IPS-NIHi11 (cell line): ENCODE measurements at places on chromosomes 12 and 14.
A peak's percentile ranks its signal among the peaks of the same experiment; 100 is the strongest.

DNA sequence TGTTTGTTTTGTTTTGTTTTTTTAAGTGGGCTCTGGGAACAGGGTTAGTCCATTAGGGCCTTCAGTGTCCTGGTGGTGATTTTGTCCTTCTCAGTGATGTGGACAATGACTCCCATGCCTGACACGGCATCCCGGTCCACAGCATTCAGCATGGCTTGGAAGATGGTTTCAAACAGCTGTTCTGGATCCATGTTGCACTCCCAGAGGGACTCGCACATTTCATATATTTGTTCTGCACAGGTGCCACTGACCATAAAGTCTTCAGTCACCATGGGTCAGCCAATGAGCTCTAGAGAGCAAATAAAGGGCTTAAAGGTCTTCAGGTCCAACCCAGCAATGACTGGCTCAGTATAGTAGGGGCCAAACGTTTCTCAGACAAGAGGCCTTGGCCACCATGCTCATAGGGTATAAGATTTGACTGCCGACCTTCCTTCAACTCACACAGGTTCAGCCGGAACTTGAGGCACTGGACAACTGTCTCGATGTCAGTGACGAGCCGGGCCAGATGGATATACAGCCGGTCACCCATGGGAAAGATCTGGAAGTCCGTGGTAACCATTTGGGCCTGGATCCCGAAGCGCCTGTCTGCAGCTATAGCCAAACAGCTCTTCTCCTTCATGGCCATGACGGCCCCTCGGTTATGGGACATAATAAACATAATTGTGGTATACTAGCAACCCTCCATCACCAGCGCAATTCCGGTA, 18.0 kb downstream of the OR10P1 start:
- no peak for DNase-seq

DNA sequence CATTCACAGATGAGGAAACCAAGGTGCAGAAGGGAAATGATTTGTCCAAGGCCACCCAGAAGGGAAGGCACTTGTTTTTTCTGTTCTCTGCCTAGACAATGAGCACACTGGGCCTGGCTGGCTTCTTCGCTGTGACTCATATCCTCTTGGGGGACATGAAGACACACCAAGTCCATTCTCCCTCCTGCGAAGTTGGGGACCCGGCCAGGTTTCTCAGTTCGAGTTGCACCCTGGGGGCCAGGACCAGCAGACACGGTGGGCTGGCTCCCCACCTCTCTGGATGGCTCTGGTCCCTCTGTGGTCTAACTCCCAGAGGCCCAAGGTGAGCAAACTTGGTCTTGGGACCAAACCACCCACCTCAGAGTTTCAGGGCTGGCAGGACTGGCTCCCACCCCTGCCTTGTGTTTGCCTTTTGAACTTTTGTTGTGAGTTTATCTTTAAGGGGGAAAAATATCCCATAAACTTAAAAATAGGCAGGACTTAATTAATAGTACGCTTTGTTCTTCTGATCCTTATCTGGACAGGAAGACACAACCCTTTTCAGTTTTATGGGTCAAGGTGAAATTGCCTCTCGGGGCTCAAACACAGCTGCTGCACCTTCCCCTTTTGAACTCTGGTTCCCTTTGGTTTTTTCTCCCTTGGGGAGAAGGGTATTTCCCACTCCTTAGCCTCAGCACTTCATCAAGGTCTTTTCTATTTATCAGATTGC, 9.0 kb upstream of the MLEC start:
- no peak for DNase-seq

- peak; percentile 94 for DNase-seq
These were observed 20.3 kb downstream of the RHOF start for GRCh38 chr12:121773011-121773777.

DNA sequence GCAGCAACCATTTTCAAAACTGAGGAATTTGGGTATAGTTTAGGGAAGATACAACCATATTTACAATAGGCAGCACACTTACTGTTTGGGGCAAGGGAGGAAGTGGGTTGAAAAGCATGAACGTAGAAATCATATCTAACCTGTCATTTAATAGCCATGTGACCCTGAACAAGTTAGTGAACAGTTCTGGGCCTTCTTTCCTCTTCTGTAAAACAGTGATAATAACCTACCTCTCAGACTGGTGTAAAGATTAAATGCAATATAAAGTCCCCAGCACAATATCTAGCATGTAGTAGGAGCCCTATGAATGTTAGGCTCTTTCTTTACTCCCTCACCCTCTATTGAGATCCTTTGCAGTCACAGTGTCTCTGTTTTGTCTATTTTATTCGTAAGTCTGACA, 33.5 kb downstream of the A2ML1 start:
- no peak for DNase-seq

- no peak for DNase-seq
These were observed 42.4 kb downstream of the PDE3A start for GRCh38 chr12:20410734-20411133.

DNA sequence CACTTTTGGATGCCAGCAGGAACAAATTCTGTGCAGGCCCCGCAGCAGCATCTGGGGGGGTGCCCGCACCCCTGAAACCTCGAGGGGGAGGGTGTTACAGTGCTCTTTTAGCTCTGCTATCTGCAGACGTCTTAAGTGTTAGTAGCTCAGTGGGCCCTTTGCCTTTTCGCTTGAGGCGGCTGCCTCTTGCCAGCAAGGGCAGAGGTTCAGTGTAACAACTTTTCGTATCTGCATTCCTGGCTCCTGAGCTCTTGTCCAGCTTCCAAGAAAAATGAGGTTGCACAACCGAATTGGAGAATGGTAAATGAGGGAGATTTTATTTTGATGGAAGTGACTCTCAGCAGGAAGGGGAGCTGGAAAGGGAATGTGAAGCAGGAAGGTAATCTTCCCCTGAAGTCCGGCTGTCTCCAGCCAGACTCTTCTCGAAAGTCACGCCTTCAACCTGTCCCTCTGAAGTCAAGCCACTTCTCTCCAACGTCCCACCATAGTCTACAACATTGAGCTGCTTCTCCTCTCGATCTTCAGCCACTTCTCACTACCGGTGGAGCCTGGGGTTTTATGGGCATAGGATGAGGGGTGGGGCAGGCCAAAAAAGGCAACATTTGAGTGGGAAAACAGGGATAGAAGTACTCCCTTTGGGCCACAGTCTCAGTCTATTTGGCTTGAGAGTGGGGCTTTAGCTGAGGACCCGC, 17.8 kb downstream of the TAS2R50 start:
- no peak for DNase-seq

DNA sequence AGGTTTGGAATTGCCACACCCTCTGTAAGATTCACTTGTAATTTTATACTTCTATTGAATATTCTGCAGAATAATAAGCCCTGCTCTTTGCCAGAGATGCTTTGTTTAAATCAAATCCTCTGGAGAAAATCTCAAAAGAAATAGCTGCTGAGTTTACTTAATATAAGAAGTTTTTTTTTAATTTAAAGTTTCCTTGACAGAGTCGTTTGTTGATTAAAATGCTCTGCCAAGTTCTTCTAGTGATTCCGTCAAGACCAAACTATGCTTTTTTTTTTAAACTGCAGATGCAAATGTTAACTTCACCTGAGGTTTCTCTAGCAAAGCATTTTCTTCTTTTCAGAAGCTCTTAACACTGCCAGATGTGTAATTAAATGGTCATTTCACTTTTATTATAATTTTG, 13.4 kb upstream of the NAV3 start:
- DNase-seq, result no peak
